ENCODE measurements at places on chromosomes 4 and X.

GRCh38 chrX:103685396-103685795 is 1.1 kb downstream of the MORF4L2 start:
- DNase-seq, result no peak

DNA sequence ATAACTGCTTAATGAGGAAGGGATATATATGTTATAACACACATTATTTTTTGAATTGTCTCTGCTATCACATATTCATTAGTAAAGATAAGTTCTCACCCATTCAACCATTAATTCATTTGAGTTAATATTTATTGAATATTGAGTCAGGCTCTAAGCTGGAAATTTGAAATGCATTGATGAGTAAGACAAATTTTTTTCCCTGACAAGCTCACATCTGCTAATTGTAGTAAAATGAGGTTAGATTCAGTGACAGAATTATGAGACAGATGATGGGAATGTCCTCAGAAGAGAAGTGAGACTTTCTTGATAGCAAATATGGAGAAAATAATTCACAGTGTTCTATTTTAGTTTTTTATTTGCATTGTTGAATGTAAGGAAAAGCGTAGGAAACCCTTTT is 194.3 kb downstream of the SLC4A4 start:
- no peak for DNase-seq

- DNase-seq, result no peak
Observed at GRCh38 chr4:123404533-123404932, 7.9 kb downstream of the SPRY1 start.

DNA sequence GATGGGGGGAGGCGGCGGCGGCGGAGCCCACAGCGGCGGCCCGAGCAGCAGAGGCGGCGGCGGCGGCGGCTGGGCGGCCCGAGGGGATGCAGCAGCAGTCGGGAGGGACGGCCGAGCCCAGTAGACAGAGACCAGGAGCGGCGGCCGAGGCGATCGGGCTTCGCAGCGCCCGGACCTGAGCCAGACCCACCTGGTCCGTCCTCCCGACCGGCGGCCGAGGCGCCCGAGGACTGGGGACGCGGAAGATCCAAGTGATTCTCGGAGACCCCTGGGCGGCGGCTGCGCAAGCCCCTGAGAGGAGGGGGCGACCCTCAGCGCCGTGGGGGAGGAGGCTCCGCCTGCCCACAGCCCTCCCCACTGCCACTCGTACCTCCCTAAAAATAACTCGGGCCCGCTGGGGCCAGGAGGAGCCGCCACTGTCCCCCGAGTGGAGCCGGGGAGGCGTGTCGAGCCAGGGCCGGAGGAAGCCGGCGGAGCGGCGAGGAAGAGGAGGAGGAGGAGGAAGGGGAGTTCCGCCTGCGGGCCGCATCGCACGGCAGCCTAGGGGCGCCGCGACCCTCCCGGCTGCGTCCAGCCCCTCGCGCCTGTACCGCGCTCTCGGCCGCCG is 608 bp downstream of the RAPGEF2 start:
- DNase-seq, result no peak

GRCh38 chr4:3386526-3386925 is 55.2 kb upstream of the HGFAC start:
- DNase-seq, result no peak

- DNase-seq, result no peak
Observed at GRCh38 chr4:187903106-187903505, 92.5 kb upstream of the ZFP42 start.

GRCh38 chr4:78936989-78937388 is 2.2 kb downstream of the PAQR3 start:
- no peak for DNase-seq

DNA sequence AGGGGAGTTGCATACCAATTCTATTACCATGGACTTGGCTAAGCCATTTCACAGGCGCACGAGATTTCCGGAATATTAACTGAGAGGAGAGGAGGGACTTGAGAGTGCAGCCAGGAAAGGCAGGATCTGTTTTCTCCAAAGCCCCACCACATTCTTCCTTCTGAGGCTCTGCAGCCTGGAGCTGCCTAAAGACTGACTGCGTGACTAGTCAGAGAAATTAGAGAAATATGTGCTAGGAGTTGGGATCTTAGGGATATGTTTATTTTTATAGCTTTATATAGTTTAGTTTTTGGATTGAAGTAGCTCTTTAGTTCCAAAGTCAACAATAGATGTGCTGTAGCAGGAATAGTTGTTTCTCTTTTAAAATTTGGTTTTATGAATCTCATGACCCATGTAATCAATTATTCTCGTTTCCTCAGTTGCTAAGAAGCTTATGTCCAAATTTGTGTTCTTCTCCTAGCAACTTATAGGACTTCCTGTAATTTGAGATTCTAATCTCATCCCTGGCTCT is 300.1 kb upstream of the DDX53 start:
- no peak for DNase-seq

DNA sequence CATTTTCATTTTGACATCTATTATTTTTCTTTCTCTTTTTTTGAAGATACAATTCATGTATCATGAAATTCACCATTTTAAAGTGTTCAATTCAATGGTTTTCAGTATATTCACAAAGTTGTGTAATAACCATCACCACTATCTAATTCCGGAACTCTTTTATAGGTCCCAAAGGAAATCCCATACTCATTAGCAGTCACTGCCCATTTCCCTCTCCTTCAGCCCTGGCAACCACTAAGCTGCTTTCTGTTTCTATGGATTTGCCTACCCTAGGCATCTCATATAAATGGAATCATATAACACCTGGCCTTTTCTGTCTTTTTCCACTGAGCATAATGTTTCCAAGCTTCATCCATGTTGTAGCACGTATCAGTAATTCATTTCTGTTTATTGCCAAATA is 3.2 kb upstream of the FGF2 start:
- no peak for DNase-seq

GRCh38 chrX:54978448-54978847 is 15.5 kb downstream of the PFKFB1 start:
- DNase-seq, result no peak

DNA sequence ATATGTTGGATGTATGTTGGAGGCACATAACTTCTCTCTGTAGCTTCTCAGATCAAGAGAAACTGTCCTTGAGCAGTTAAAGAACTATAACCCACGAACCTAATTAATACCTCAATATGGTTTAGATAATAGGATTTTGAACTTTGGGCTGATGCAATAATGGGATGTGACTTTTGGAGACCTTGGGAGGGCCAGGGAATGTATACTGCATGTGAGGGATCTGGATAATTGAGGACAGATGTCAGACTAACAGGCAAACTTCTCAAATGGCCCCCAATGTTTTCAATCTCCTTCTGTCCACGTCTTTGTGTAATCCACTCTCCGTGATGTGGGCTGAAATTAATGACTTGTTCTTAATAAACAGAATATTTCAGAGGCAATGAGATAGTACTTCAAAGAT is 202.2 kb upstream of the FAT4 start:
- no peak for DNase-seq

GRCh38 chr4:128803783-128804182 is 5.7 kb upstream of the JADE1 start:
- no peak for DNase-seq

DNA sequence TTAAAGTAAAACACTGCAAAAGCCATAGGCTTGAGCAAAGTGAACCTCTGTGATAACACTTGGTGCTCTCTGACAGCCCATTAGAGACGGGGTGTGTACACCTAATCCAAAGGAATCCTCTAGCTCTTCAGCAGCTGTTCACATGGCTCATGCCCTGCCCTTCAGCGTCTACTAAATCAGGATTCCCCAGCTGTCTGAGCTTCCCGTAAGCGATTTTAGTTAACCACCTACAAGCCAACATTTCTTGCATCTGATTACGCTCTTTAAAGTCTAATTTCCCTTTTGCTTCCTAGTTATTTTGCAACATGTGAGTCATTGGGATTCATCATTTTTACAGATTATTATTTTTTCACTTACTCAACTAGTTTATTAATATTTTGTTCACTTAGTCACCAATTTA is 6.5 kb downstream of the DMD start:
- DNase-seq, result no peak

DNA sequence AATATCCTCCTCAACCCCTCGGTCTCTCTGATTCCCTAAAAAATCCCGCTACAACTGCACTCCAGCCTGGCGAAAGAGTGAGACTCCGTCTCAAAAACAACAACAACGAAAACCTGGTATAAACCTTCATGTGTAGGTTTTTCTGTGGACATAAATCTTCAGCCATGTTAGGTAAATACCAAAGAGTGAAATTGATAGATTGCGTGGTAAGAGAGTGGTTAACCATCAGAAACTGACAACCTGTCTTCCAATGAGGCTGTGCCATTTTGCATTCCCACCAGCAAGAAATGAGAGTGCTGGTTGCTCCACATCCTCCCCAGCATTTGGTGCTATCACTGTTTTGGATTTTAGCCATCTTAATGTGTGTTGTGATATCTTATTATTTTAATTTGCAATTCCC is 10.9 kb downstream of the TBC1D19 start:
- DNase-seq, result no peak

GRCh38 chr4:166324321-166324720 is 451.3 kb downstream of the TLL1 start:
- DNase-seq, result no peak

- DNase-seq, result peak; percentile 66
Observed at GRCh38 chrX:3450881-3451570, 104.6 kb upstream of the MXRA5 start.

DNA sequence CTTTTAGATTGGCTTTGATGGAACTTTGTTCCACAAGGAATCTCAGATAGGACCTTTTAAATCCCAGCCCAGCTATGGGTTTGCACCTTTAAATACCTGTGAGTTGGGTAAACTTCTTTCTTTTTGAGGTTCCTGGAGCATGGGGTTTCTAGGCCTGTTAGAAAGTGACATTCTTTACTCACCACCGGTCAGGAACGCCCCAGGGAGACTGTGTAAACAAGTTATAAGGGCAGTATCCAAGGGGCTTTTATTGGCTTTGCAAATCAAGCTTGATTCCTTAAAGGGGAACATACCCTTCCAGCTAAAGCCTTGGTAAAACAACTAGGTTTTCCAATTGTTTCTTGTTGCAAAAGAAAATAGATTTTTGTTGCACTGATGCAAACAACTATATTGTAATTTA is 93.4 kb downstream of the TENT5D start:
- no peak for DNase-seq

- DNase-seq, result no peak
Observed at GRCh38 chr4:153418121-153418520, 48.0 kb upstream of the TMEM131L start.

- no peak for DNase-seq
Observed at GRCh38 chr4:143202824-143203223, 18.1 kb downstream of the USP38 start.

DNA sequence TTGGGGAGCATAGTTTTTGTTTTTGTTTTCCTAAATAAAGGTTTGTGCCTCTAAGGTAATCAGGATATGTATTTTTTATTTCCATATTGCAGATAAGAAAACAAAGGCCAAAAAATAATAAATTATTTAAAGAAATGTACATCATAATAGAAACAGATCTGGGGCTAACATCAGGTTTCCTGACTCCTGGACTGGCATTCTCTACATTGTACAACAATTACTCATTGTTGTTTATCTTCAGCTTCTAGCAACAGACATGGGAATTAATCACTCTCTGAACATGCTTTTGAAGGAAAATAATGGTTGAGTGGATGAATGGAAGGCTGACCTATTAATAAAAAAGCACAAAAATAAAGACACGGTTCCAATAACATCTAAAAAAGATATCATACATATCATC is 146.2 kb downstream of the KCNIP4 start:
- no peak for DNase-seq

GRCh38 chr4:169174247-169174646 is 96.5 kb downstream of the SH3RF1 start:
- DNase-seq, result no peak

GRCh38 chrX:43469391-43470054 is 186.6 kb upstream of the MAOA start:
- DNase-seq, result no peak

- no peak for DNase-seq
Observed at GRCh38 chr4:55609393-55609866, 17.4 kb upstream of the PDCL2 start.

- DNase-seq, result peak; percentile 8
Observed at GRCh38 chr4:128107766-128108165, 46.7 kb downstream of the LARP1B start.

DNA sequence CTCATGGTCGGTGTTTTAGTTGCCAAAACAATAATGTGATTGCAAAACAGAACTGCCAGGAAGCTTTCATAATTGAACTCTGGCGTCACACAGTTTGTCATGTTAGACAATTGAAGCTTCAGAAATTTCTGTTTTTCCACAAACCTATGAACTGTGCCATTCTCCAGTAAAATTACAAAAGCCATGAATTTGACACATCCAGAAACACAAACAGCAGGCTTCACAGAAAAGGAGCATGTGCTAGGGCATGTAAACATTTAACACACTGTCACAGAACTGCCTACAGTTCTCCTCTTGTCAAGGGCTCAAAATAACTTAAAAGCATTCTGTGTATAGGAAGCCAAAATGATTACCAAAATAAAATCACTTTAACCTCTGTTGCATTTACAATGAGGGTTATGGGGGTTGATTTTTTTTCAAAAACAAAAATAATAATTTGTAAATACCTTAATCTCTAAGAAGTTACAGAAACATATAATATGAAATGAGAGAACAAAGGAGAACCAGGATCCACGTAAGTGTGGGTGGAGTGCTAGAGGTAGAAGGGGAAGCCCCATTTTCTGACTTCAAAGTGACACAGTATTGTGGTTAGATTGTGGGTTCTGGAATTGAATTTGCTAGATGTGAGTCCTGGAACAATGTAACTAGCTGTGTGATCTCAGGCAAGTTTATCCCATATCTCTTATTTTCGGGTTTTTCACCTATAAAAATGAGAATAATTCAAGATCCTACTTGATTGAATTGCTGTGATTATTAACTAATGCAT is 295.0 kb downstream of the CENPC start:
- DNase-seq, result no peak

DNA sequence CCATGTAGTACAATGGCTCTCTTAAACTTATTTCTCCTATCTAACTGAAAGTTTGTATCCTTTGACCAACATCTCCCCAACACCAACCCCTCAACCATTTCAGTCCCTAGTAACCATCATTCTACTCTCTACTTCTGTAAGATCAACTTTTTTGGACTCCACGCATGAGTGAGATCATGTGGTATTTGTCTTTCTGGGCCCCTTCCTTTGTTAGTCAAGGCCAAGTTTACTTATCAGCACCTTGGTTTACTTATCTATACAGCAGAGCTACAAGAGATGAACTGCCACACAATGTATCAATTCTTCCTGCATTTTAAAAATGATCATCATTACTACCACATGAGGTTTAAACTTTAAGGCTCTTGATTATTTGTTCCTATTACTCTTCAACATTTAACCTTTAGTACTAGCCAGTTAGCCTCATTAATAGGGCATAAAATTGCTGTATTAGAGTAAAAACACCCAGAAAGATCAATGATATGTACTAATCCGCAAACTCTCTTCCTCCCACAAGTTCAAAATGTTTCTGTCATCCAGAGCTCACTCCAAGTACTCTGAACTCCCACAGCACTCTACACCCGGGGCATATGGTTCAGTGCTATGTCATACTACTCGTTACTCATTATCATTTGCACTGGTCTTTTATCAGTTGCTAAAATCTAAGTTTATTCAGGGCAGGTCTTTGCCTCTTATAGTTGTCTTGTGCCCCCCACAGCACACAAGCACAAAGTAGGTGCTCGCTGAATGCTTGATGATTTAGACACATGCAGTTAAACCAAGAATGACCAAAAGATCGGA is 145.7 kb upstream of the ADAMTS3 start:
- DNase-seq, result no peak

- DNase-seq, result no peak
Observed at GRCh38 chrX:40964633-40965586, 120.3 kb upstream of the USP9X start.

- no peak for DNase-seq
Observed at GRCh38 chrX:36160081-36160480, 240.5 kb downstream of the CFAP47 start.

- no peak for DNase-seq
Observed at GRCh38 chr4:183430994-183431347, 13.5 kb upstream of the CDKN2AIP start.

All from fibroblast of skin of left quadriceps (primary cell).